ENCODE measurements at places on chromosomes 16 and 17. TPM values are rescaled to one million over a fixed set of nuclear protein-coding genes. Genes with fewer than 3 reads are reported as not detected.
A peak's percentile ranks its signal among the peaks of the same experiment; 100 is the strongest.

DNA sequence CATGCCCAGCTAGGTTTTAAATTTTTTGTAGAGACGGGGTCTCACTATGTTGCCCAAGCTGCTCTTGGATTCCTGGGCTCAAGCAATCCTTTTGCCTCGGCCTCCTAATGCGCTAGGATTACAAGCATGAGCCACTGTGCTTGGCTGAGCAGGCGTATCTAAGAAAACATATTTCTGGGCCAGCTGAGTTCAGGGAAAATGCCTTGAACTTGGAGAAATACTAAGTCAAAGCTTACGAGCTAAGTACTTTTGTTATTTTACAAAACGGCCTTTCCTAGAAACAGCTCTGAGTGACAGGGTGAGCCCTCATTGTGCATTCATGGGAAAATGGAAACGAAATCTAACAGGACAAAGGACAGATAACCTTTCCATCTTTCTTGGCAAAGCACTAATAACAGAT is 24.7 kb downstream of the DNAI2 start:
- no peak for DNase-seq

GRCh38 chr16:85751698-85752501 is 1.0 kb upstream of the C16orf74 start:
- DNase-seq = no peak

- peak; percentile 96 for DNase-seq
These were observed 16.0 kb upstream of the TANC2 start for GRCh38 chr17:62950067-62950466.

- no peak for DNase-seq
These were observed 25.1 kb downstream of the RAI1 start for GRCh38 chr17:17706140-17707060.

DNA sequence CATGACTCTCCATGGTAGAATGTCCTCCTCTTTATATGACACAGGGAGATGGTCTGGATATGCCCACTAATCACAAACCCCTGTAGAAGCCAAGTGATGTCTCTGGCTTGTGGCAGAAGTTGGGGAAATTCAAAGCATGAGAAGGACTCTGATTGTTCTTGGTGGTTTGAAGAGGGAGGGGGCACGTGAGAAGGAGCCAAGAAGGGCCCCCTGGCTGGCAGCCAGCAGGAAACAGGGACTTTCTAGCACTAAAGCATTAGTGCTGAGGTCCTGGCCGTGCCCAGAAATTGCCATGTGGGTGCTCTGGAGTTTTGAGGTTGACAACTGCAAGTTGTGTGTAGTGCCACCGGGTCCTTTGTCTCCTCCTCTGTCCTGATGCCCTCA is 199.9 kb downstream of the LGALS9B start:
- DNase-seq = peak; percentile 22

GRCh38 chr17:32747856-32748255 is 129.1 kb downstream of the MYO1D start:
- DNase-seq = no peak

DNA sequence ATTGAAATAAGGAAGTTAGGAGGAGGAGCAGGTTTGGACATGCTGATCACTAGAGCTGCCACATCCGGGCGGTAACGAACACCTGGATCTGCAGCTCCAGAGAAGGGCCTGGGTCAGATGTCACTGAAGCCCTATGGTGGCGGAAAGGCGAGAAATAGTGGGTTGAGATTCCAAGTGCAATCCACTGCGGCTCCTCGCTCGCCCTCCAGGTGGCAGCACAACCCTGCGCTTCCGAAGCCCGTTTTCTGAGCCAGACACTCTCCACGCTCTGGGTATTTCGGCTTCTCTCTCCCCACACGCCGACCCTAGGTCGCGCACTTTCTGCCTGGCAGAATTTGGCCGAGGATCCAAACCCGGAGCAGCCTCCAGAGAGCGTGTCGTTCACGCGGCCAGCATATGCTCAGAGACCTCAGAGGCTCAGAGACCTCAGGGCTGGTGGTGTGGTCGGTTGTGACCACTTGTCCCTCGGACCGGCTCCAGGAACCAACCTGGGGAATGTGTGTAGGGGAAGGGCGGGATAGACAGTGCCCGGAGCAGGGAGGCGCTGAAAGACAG is 922 bp upstream of the SLC2A4 start:
- peak; percentile 82 for DNase-seq

DNA sequence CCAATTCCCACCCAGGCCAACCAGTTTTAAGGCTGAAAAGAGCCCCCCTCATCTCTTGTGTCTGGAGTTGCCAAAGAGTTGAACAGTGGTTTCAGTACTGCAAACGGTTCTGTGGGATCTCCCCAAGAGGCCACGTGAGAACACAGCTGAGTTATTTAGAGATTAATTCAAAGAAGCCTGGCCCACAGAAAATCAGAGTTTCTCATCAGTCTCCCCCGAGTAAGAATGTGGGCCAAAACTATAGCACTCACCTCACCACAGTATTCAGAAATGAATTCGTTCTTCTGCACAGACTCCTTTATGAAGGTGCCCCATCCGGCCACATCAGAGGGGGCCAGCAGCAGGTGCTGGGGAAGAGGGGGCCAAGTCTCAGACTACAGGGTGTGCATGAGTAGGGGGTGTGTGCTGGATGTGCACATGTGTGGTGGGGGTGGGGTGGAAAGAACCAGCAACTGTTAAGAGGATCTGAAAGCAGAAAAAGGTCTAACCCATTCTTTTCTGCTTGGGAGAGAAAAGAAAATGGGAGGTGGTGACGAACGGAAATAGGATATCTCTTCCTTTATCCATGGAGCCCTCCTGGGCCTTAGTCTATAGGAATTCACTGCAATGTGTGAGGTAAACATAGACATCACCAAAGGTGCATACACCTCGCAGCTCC is 22.6 kb downstream of the CNTNAP1 start:
- no peak for DNase-seq

DNA sequence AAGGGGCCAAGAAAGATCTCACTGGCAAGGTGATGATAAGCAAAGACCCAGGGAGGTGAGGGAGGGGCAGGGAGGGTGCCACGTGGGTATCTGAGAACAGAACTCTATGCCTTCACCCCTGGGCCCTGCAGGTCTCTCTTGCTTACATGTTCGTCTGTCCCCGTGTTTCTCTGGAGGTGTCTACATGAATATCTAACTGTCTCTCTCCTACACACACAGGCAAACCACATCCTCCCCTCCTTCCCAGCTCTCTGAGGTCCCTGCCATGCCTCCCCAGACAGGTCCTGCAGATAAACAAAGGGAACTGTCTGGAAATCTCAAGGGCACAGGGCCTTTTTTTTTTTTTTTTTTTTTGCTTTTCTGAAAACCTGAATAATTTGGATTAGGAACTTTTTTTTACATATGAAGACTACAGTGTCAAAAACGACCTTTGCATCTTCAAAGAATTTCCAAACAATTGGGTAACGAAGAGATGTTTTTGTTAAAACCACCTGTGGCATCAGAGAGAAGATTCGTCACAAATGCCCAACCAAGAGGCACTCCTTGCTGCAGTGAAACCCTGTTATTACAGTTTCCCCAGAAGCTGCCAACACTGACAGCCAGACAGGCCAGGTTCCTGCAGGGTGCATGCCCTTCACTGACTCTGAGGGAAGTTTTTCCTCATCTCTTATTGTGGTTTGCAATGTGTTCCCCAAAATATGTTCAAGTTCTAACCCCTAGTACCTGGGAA is 17.8 kb downstream of the PLLP start:
- DNase-seq = no peak

DNA sequence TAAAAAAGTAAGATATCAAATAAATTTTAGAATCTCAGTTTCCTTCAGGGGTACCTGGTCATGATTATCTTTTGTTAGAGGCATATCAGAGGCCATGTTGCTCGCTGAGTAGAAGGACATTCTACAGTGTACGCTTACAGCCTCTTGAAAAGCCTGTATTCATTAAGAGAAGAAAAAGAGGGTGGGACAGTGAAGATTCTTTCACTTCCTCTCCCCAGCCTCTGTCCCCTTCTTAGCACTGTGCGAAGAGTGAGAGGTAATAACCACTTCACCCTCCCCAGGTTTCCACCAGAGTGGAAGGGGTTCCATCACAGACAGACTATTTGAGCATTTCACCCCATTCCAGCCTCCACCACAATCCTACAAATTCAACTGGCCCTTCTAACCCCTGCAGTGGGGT is 4.8 kb upstream of the LPO start:
- DNase-seq = no peak

- DNase-seq = no peak
These were observed 93.4 kb downstream of the MSI2 start for GRCh38 chr17:57349541-57350247.

GRCh38 chr16:57179215-57179828 is 6.5 kb downstream of the PSME3IP1 start:
- no peak for DNase-seq

DNA sequence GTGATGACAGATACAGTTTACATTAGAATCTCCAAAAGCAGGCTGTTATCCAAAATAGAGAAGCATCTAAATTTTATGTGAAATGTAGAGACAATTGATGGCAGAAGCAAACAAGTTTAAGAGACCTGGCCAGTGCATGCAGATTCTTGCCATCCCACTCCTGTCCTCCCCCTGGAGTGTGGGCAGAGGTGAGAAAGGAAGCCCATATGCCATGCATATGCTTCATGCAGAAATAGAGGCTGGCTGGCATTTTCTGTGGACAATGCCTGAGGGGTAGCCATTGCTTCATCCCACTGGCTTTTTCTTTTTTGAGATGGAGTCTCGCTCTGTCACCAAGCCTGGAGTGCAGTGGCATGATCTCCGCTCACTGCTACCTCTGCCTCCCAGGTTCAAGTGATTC is 382.1 kb downstream of the RBFOX1 start:
- DNase-seq = no peak

DNA sequence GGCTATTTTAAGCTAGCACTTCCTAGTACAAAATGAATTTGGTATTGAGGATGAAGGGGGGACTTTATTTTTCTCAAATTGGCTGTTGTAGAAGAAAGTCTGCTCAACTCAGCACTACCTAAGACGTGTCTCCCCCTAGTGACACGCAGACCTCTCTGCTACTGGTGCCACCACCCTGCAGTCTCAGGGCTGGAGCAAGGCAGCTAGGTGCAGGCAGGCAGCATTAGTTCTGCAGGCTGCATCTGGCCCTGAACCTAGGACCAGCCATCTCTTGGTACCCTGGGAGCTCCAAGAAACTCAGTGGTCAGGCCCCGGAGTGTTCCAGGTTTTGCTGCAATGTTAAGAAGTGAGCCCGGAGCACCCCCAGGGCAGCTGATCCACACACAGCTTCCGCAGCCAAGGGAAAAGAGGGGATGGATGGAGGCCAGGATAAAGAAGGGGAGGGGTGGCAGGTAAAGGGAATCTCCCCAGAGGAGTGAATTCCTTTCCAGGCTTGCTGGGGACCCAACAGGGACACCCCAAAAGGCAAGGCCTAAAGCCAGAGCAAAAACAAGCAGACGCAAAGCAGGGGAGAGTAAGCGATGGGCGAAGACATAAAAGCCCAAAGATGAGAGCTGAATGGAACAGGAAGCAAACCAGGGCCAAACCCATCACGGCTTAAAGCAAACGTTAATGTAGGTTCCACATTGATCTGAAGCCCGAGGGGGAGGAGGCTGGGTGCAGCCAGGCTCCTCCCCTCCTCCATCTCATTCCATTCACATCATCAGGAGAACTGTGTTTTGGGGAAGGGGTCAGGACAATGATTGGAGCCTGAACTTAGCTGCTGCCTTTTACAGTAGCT is 200.5 kb downstream of the ZFHX3 start:
- DNase-seq = peak; percentile 53

GRCh38 chr17:40558890-40559563 is 6.2 kb downstream of the CCR7 start:
- DNase-seq = peak; percentile 53

GRCh38 chr16:3949287-3949686 is 68.8 kb upstream of the CREBBP start:
- DNase-seq = peak; percentile 45

DNA sequence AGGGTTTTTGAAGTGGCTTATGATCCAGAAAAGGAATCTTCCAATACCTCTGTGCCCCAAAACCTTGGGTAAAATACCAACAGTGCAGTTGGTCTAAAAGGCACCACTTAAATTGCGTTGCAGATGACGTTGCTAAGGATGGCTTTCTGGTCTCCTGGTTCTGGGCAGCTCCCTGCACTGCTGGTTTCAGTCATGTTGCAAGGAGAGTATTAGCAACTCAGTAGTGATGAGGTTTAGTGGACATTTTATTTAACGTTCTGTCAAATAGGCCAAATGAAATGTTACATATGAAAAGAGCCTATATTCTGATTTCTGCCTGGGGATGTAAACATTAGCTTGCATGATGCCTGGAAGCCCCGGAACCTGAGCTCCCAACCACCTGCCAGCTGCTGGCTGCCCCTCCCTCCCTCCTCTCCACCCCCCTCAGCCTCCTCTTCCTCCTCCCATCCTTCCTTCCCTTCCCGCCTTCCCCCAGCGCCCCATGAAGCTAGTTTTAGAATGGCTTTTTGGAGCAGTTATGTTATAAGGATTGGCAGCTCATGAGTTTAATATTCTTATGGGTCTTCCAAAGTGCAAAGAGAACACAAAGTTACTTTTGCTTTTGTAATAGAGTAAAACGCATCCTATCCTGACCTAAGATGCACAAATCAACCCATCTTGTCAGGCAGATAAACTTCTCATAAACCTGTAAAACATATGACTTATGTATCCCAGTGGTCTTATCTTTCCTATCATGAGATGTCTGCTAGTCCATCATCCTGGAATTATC is 20.7 kb downstream of the CD7 start:
- DNase-seq = no peak

DNA sequence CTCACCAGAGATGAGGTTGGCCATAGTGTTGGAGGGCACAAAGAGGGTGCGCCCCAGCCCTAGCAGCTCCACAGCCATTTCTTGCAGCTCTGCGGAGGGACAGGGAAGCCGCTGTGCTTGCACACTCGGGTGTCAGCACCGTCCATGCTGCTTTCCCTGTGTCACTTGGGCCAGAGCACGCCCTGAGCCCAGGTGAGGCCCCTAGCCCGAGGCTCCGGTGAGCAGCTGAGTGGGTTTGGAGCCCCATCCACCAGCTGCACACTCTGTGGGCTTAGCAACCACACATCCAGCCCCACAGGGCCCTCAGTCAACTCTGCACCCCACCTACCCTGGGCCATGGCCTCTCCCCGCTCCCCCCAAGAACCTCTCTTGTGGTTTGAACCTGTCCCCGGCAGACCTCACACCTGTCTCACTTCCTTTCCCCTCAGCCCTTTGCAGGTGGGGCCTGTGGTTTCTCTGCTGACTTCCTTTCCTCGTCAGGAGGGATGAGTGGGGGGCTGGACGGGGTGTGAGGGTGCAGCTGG is 20.7 kb downstream of the TMEM235 start:
- DNase-seq = no peak

DNA sequence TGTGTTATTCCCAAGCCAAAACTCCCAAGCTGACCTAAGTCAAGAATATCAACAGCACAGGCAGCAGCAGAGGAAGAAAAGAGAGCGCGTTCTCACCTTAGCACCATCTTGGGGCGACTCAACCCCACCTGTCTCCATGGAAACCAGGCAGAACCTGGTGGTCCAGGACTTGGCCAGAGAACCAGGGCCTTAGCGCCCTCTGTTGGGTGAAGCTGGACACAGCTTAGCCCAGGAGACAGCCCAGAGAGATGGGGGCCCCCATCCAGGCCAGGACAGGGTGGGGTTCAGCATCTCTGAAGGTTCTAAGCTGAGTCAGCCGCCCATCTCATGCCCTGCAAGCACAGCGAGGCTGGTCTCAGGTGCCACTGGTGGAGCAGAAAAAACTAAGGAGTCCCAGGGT is 60.1 kb upstream of the TMEM132E start:
- peak; percentile 4 for DNase-seq

- no peak for DNase-seq
These were observed 33.5 kb downstream of the GNA13 start for GRCh38 chr17:65022751-65023700.

The HEXD gene
- total RNA-seq = 49.9 TPM

The DUS2 gene
- 21.3 TPM for total RNA-seq

The MT4 gene
- not detected for total RNA-seq

The TMIGD1 gene
- total RNA-seq = not detected

The UMOD gene
- total RNA-seq = not detected

The CDRT4 gene
- 4.8 TPM for total RNA-seq

The NOXO1 gene
- 0.25 TPM for total RNA-seq

The DNASE1L2 gene
- 1.5 TPM for total RNA-seq

The HS3ST6 gene
- not detected for total RNA-seq

The ST6GALNAC1 gene
- total RNA-seq = not detected

Data from cardiac muscle cell (in vitro differentiated cells and primary cell).